CD4-positive, alpha-beta T cell treated with Interleukin-21 for 1 hour (primary cell): ENCODE measurements at places on chromosomes 3 and 15.

DNA sequence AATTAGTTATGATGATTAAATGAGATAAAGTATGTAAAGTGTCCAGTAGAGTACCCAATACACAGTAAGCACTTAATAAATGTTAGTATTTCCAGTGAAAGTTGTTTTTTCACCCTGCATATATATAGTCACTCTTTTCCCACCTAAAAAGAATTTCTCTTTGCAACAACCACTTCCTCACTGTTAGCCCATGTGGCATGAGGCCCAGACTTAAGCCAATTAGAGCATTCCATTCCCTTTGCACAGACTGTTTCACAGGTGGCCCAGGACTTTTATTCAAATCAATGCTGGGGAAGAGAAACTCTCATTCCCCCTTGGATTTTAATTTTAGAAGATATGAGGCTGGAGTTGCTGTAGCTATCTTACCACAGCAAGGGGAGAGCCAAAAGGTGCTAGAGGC is 3.7 kb downstream of the IFT80 start:
- no peak for DNase-seq

GRCh38 chr3:64174328-64174727 is 50.9 kb downstream of the PRICKLE2 start:
- no peak for DNase-seq

DNA sequence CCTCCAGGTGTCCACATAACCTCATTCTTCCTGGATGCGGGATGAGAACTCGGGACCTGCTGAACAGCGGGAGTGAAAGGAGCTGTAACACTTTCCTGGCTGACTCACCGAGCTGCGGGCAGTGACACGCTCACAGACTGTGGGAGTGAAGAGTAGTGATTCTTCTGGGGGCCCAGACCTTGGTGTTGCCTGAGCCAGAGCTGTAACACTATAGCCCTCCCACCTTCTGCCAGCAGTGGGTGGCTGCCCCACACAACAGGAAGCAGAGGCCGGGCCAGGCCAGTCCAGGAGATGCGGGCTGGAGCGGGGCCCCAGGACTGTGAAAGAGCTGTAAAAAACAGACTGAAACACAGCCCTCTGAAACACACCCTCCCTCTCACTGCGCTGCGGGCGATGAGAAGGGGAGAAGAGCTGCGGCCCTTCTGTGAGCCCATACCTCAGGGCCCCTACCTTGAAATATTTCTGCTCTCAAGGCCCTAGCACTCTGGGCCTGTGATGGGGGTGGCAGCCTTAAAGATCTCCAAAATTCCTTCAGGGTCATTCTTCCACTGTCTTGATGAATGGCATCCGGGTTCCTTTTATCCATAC is 464.0 kb upstream of the CCDC54 start:
- DNase-seq = no peak

DNA sequence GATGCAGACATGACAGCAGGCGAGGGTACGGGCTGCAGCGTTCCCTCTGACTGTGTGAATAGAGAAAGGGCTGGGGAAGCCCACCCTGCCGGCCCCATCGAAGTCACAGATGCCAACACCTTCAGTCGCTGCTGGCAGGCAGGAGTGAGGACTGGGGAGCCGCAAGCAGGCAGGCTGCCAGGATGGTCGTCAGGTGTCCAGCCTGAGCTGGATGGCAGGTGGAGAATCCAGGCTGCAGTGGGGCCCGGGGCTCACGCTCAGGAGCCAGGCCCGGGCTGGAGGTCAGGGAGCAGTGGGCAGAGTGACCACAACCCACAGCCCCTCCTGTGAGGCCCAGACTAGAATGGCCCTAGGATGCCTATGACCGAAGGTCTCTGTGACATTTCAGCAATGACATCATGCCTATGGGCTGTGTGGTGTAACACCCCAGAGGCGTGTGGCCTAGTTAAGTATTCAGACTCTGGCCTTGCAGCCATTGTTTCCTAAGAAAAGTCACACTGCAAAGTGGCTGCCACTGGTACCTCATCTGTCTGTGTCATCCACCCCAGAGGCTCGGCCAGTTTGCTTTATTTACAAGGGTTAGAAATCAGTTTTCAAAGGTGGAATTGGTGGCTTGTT is 15.7 kb downstream of the PRR23E start:
- DNase-seq = no peak

- DNase-seq = no peak
Measured at GRCh38 chr3:3305841-3306240, 126.3 kb upstream of the CRBN start.

- DNase-seq = no peak
Measured at GRCh38 chr3:151330379-151330778, 1.0 kb upstream of the P2RY13 start.

- no peak for DNase-seq
Measured at GRCh38 chr3:128107834-128108233, 15.8 kb downstream of the RUVBL1 start.

- no peak for DNase-seq
Measured at GRCh38 chr15:73464602-73465001, 21.6 kb downstream of the REC114 start.

- DNase-seq = no peak
Measured at GRCh38 chr3:145188079-145188770, 972.8 kb downstream of the PLOD2 start.

DNA sequence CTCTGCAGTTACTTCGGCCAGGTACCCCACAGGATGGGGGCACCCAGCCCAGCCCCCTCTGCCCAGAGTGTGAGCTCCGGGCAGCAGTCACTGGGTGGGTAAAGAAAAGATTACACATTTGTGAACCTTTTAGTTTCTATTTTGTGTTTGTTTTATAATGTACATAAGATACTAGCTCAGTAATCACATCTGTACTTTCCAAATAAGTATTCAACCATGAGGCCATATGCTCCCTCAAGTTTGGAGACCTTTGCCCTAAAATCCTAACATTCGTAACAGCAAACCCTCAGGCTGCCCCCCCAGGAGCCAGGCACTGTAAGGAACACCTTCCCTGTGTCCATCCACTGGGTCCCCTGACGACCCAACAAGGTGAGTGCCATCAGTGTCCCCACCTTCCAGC is 68.3 kb upstream of the SLC6A6 start:
- DNase-seq = no peak

- no peak for DNase-seq
Measured at GRCh38 chr3:13353506-13353905, 66.6 kb downstream of the NUP210 start.
